ENCODE measurements at places on chromosomes 2 and 18.

DNA sequence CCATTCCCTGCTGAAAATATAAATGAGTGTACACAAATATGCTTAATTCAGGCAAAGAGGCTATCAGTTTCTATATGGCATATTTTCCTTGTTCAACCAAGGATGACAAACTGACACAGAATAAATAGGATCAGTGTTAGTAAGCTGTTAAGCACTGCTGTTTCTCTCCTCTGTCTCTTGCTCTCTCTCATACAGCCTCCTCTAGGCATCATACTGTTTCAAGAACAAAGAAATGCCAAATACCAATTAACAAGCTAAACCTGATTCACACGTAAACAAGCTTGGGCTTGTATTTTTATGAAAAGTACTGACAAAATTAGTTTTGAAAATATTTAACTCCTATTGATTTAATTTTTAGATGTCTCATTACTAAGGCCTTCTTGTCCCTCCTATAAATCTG is 1027.2 kb upstream of the ACVR2A start:
- DNase-seq, result no peak

- DNase-seq, result peak; percentile 8
Measured at GRCh38 chr2:239601201-239601851, 200.5 kb upstream of the HDAC4 start.

DNA sequence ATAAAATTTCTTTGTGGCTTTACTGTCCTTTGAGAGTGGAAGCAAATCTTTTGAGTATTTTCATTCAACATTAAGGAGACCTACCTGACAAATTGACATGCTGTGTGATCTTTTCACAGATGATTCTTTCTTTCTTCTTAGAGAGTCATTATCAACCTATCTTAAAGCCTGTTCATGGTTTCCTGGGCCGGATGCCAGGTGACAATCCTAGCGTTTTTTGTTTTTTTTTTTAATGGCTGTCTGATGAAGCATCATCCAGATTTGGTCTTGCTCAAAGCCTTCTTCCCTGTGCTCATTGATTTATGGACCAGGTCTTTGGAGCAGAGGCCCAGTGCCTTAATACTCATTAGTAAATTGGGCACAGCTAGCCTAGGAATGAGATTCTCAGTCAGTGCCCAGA is 9.8 kb upstream of the MGAT5 start:
- DNase-seq, result no peak

GRCh38 chr2:26988058-26988860 is 17.8 kb downstream of the MAPRE3 start:
- DNase-seq, result no peak

DNA sequence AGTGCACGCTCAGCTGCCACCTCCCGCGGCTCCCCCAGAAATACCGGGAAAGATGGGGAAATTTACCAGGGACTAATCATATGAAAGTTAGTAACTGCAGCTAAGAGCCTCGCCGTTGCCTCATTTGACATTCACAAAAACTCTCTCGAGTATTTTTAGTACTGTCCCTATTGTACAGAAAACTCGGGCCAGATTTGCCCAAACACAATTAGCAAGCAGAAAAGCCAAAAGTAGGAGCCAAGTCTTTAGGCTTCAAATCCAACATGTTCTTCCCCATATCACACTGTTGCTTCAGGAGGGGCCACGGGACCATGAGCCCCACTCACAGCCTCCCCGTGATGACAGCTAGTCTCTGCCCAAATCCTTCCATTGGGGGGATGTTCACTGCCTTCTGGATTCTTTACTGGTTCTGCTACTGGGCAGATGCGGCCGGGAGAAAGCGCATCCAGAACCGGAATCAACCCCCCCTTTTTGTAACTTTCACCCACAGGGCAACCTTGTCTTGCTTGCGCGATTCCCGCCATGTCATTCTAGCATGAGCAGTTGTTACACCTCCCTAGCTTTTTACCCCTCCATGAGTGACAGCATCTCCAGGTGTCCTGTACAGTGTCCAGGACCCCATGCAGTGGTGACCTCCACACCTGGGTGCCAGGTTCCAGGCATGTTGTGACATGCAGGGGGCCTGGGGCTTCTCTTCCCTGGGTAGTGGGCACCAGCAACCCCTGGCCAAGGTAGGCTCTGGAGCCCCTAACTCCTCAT is 35.2 kb downstream of the CENPO start:
- DNase-seq, result no peak

DNA sequence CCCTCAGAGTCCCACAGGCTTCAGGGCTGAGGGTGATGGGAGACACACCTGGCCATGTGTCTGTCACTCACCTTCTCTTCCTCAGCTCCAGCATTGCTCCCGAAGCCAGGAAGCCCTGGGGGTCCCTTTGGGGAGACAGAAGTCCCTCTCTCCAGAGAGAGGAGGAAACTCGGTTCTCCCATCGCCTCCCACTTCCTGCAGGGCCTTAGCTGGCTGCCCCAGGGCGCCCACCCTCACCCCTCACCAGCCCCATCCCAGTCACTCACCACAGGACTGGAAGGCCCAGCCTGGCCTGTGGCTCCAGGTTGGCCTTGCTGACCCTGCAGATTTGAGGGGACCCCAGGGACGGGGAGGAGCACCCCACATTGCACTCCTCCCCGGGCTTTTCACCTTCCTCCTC is 2.7 kb upstream of the RAB6D start:
- no peak for DNase-seq

GRCh38 chr2:148742373-148742772 is 97.8 kb downstream of the EPC2 start:
- DNase-seq, result no peak

GRCh38 chr2:5176764-5177163 is 515.4 kb upstream of the SOX11 start:
- no peak for DNase-seq

DNA sequence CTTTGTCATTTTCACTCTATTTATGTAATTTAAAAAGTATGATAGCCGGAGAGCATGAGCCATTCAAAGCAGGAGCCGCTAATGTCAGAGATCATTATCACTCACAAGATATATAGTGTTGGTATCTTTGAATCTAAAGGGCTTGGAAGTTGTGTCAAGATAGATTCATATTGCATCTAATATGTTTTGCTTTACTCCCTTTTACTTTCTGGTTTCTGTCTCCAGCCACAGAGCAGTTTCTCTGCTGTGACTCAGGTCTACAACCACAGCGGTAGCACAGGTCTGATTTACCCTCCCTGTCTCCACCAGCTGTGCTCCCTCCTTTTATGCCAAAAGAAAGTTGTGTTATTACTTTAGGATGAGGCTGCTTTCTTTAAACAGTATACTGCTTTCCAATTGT is 424.0 kb downstream of the ARHGAP15 start:
- DNase-seq, result no peak

GRCh38 chr2:61943251-61943650 is 37.8 kb downstream of the COMMD1 start:
- no peak for DNase-seq

DNA sequence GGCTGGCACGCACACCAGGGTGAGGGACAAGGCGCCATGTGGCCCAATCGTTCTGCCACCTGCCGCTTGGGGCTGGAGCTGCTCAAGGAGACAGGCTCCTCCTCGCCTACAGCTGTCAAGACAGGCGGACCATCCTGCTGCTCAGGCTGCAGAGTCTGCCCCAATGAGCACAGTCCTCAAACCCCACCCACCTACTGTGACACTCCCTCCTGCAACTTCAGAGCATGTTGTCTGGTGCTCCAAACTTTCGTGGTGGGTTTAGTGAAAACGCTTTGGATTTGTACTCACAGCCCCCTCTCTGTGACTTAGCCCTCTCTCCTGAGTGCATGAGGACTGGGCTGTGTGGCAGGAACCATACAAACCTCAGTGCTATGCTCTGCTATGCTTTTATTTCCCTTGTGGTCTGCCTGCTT is 23.2 kb upstream of the SLC35F6 start:
- DNase-seq, result no peak

GRCh38 chr2:53969285-53969967 is 1.4 kb downstream of the PSME4 start:
- DNase-seq, result no peak

DNA sequence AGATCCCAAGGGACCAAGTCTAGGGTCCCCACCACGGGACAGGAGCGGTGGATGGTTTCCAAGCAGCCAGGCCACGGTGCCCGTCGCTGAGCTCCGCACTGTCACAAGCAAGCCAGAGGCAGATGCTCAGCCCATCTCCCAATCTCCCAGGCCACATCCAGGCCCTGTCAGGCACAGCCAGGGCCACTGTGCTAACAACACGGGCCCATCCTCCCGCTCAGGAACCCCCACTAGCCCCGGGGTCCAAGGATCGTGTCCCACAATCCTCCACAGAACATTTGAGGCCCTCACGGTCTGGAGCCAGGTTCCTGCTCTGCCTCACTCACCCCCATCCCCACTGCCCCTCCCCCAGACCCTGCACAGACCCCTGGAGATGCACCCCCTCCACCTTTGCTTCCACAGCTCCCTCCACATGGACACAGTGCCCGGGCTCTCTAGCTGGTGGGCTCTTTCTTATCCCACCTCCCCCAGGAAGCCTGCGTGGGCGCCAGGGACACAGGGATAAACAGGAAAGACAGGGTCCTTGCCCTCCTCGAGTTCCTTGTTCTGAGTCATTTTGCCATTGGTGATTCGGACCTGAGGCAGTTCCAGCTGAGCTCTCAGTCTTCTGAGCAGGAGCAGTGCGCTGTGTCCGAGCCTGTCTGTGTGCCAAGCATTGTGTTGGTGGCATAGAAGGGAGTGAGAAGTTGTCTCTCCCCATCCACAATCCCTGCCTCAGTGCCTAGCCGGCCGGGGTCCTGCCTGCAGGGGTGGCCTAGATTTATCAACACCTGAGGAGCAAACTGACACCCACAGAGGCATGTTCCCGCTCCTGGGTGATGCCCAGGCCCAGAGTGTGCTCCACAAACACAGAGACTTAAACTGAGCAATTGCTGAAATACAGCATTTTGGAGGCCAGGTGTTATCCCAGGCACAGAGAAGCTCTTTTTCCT is 7.0 kb downstream of the CROCC2 start:
- DNase-seq, result no peak

DNA sequence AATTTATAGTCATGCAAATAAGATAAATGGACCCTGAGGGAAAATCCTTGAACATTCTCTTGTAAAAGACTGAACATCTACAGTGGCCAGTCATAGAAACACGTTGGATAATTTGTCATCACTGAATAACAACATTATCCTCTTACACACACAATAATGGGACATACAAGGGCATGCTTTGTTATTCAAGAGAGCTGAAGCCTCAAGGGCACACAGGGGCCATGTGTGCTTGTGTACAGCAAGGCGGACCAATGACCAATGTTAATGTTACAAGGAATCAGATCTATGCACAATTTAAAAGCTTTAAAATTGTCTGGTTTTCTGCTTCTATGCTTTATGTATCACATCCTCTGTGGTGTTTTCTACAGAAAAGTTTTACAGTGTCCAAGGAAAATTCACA is 23.7 kb downstream of the COL6A3 start:
- no peak for DNase-seq

DNA sequence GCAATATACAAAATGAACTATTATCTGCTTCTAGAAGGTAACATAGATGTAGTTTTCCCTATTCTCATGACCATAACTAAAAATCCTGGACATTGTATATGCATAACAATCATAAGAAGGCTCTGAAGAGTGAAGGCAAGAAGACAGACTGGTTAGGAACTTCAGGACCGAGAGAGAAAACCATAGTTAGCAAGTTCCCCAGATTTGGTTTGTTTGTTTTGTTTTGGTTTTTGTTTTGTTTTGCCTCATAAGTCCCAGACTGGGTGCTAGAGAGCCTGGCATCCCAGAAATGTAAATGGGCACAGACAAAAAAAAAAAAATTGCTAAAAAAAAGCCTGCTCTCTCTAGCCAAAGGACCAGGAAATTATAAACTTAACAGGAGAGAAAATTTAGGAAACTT is 192.2 kb upstream of the FBXO11 start:
- no peak for DNase-seq

DNA sequence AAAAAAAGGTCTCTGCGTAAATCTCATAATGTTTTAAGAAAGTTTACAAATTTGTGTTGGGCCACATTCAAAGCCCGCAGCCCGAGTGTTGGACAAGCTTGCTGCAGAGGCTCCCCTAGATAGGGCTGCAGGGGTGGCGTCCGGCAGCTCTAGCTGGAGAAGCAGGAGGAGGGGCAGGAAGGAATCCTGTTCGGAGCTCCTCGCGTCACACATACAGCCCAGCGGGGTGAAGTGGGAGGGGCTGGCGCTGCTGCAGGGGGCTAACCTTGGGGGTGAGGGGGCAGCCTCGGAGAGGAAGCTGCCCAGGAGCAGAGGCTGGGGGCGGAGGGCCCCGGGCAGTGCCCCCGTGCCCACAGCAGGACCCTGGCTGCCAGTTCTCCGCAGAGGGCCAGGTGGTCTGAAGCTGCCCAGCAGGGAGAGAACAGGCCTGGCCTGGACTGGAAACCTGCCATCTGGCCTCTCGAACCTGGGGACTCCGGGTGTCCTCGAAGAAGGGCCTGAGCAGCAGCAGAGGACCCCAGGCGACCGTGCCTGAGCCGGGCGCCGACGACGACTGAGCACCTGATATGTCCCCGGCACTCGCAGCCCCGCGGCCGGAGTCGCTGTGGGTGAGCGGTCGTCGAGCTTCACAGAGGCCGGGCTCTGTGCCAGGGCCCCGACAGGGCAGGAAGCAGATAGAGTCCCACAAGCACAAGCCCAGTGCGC is 2.6 kb upstream of the GPR35 start:
- no peak for DNase-seq

Measured in uterus (tissue), 4 donors.